Omental fat pad (tissue), 4 donors: ENCODE measurements at places on chromosomes 11 and 22.

- DNase-seq, result no peak
Observed at GRCh38 chr11:45225277-45225676, 60.9 kb downstream of the SYT13 start.

DNA sequence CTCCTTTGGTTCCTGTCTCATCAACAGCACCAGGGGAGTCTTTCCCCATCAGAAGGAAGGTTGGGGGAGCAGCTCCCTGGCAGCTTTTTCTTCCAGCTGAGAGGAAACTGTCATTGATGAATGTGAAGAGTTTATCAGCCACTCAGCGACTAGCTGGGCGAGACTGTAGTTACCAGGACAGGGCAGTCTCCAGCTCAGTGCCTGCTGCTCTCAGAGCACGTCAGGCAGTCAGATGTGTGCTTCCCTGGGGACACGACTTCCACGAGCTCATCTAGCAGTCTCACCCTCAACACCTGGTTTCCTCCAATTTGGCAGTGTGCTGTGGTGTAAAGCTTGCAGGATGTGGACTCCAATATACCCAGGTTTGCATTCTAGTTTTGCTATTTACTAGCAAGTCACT, 12.5 kb upstream of the C1QTNF4 start:
- no peak for DNase-seq

DNA sequence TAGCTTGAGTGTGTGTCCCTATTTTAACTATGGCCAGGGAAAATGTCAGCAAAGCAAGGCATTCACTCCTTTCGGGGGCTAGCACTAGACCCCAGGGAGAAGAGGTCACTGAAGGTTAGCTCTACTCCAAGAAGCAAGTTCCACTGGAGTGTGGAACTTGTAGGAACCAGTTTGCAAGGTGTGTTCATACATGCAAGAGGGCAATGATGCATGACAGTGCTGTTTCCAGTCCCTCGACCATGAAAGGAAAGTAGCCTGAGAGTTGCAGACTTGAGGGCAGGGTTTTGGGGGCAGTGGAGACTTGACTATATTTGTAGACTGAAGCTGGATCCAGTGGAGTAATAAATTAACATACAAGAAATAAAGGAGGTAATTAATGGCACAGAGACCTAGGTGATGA, 21.6 kb upstream of the SLC36A4 start:
- DNase-seq, result no peak

GRCh38 chr11:90476442-90477007, 253.7 kb upstream of the CHORDC1 start:
- DNase-seq, result no peak

GRCh38 chr22:49582678-49583077, 245.0 kb downstream of the BRD1 start:
- no peak for DNase-seq

GRCh38 chr11:33015621-33016551, at the start of gene DEPDC7:
Gene DEPDC7 (plus strand): TSS chr11:33015878. CDS start chr11:33015956, 78 bp downstream.
- peak; percentile 83 for DNase-seq

DNA sequence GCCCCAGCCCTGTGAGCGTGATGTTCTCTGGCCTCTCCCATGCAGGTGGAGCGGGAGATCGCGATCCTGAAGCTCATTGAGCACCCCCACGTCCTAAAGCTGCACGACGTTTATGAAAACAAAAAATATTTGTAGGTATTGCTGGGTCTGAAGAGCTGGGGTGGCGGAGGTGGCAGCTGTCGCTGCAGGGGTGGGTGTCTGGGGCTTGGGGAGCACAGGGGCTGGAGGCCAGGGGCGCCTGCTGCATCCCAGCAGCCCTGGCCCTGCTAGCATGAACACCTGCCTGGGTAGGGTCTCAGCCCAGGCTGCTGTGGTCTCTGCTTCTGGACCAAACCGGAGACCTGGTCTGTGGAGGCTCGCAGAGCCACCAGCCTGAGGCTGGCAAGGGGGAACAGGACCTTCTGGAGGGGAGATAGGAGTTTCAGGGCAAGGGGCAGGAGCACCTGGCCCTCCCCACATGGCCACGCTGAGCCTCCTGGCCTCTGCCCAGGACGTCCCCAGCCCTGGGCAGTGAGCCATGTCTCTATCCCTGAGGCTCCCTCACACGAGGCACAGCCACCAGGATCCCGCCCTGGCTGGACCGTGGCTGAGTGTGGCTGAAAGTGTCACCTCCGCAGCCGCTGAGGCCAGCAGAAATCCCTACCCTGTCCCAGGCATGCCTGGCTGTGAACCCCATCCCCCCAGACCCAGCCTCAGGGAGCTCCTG, 48.2 kb downstream of the MOB2 start:
- DNase-seq, result no peak

DNA sequence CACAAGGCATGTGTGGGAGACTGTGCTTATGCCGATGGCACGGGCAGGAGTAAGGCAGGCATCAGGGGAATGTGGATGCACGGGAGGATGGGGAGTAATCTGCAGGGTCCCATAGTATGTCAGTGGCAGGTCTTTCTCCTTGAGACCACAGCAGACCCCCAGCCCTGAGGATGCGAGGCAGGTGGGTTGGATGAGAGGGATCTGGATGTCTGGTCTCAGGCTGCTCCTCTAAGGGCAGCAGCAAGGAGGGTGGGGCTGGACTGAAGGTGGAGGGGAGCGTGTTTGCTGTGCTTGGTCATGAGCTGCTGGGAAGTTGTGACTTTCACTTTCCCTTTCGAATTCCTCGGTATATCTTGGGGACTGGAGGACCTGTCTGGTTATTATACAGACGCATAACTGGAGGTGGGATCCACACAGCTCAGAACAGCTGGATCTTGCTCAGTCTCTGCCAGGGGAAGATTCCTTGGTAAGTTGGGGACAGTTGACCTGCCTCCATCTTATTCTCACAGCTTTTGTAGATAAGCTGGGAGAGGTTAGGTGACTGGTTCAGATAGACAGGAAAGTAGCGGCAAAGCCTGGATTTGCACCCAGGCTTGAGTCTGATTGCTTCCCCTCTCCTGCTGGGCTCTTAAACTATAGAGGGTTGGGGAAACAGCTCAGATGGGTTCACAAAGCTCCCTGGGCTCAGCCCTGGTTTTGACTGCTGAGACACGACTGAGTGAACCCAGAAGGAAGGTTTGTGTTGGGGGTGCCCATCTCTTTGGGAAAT, at the start of gene APOL1:
TSS of gene APOL1 (plus strand) at position 380 of the 769 bp plus-strand sequence. CDS start 1,823 bp downstream, outside the sequence.
- DNase-seq, result no peak

DNA sequence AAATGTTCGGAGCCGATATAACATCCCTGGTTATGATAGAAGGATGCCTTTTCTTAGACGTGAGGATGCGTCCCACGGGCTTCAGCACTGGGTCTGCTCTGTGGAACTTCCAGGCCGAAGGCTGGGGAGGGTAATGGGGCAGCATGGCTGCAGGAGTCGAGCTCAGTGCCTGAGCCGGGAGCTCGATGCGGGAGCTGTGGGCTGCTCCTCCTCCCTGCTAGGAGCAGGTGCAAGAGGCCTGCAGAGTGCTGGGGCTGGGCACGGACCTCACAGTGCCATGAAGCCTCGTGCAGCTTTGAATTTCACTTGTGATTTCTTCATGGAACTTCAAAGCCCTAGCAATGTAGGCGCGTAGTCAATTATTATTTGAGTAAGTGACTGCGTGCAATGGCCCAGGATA, 6.0 kb downstream of the TUBA8 start:
- no peak for DNase-seq

DNA sequence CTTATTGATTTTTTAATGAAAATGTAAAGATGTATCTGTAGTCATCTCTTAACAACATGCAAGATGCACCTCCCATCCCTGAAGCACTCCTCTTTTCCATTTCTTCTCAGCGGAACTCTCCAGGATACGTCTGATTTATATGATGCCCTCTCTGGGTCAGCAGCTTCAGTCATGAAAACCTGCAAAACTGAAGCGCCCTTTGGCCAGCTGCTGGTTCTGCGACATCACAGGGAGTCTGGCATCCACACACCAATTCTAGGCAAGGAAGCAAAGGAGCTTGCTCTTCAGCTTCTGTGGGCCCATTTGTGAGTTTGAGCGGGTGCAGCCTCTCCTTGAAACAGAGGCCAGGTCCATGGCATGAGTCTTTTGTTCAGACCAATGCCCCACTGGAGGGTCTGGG, 1253.3 kb downstream of the TBC1D22A start:
- DNase-seq, result no peak

- DNase-seq, result no peak
Observed at GRCh38 chr22:42967005-42967404, 47.9 kb downstream of the PACSIN2 start.

GRCh38 chr22:32758866-32759385, 42.6 kb upstream of the TIMP3 start:
- DNase-seq, result no peak

- DNase-seq, result no peak
Observed at GRCh38 chr11:34936945-34937629, 20.7 kb downstream of the PDHX start.

DNA sequence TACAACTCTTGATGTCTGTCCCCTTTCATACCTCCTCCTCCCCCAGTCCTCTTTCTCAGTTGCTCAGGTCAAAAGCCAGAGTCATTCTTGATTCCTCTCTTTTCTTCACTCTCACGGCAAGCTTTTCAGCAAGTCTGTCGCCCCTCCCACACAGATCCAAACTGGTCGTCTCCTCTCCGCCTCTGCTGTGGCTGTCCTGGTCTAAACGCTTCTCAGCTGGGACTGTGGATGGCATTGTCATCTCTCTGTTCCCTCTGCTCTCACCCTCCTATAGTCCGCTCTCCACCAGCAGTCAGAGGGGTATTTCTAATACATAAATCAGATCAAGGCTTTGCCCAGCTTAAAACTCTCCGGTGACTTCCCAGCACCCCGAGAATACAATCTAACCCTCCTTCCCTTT, 46.8 kb upstream of the SPATA19 start:
- DNase-seq, result no peak

DNA sequence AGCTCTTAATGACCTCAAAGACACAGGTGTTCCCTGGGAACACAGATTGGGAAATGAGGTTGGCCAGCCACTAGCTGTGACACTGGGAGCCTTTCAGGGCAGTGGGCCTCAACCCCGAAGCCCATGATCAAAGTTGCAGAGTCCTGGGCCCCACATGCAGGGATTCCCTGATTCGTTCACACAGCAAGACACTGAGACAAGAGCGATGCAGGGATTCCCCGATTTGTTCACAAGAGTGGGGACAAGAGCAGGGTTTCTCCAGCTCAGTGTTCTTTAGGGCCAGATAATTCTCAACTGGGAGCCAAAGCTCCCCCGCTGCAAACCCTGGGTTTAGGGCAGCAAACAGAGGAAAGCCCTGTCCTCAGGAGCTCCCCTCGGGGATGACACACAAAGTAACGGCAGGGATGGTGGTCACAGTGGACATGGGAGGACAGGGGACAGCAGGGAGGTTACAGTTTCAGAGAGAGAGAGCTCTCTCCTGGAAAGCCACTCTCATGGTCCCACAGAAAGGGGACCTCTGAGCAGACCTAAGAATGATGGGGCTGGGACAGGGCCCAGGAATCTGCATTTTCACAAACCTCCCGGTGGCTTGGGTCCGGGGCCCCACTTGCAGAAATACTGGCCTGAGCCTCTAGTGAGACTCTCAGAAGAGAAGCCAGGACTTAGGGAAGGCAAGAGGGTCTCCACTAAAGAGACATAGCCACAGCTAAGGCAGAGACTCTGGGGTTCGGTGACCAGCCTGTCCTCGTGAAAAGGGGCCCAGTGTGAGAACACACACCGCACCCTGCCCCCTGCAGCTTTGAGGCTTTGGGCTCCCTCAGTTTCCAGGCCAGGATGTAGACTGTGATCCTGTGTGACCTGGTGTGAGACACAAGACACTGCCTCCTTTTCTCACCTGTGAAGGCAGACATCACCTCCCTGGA, 7.4 kb upstream of the GNAZ start:
- DNase-seq, result no peak

GRCh38 chr22:26245001-26245400, 75.7 kb downstream of the SEZ6L start:
- no peak for DNase-seq

DNA sequence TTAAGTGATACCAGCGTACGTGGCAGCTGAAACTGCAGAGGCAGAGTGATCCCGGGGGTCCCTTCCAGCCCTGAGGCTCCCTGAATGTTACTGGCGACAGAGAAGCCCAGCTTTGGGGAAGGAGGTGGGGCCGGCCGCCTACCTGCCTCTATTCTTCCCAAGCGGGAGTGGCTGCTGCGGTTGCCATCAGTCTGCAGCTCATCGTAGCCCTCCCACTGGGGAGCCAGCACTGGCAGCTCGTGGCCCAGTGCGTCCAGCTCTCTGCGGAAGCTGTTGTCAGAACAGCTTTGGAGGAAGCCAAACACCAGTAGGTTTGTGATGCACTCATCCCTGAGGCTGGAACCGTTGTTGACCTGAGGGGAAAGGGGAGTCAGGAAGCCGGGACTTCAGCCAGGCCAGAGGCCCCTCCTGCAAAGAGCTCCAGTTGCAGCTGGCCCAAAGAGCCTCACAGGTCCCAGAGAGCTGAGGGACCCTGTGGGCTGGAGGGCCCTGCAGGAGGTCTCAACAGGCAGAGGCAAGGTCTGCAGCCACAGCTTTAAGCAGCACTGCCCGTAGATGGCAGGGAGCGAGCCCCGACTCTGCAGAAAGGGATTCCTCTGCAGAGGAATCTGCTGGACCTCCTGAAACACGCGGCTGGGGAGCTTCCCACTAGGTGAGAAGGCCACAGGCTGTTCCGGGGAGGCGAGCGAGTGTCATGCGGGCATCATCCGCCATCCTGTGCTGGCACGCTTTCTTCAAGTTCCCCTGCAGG, 30.4 kb downstream of the BID start:
- DNase-seq, result no peak

GRCh38 chr11:15179167-15179566, 64.4 kb downstream of the INSC start:
- no peak for DNase-seq

- DNase-seq, result no peak
Observed at GRCh38 chr11:72872012-72872411, 57.8 kb downstream of the ATG16L2 start.

- no peak for DNase-seq
Observed at GRCh38 chr11:198236-198806, 5.4 kb downstream of the SCGB1C1 start.

GRCh38 chr22:16827506-16827905, 2.3 kb upstream of the XKR3 start:
- no peak for DNase-seq

- DNase-seq, result no peak
Observed at GRCh38 chr11:7749456-7749855, 43.2 kb upstream of the OVCH2 start.

DNA sequence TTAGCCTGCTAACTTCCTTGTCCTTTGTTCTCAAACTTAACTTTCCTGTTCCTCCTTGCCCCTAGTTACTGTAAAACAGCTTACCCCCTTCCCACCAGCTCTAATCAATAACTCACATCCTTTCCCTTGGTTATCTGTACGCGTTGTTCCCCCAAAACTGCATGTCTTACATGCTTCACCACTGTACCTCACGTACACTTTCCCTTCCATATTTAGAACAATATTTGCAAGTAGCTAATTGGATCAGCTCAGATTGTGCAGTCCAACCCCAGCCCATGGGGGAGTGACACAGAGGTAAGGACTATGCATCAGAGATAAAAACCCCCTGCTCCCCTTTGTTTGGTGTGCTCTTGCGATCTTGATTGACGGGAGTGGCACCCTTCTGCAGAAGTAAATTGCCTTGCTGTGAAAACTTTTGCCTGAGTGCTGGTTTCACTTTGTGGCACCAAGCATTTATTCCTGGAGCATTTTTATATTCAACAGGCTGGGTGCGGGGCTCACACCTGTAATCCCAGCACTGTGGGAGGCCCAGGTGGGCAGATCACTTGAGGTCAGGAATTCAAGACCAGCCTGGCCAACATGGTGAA, 30.9 kb downstream of the MIF start:
- DNase-seq, result no peak
